ENCODE measurements at places on chromosomes 5 and 9.

- DNase-seq: no peak
These were observed 23.4 kb downstream of the LSM11 start for GRCh38 chr5:157766902-157767301.

- DNase-seq: no peak
These were observed 58.8 kb upstream of the GFPT2 start for GRCh38 chr5:180411948-180412347.

DNA sequence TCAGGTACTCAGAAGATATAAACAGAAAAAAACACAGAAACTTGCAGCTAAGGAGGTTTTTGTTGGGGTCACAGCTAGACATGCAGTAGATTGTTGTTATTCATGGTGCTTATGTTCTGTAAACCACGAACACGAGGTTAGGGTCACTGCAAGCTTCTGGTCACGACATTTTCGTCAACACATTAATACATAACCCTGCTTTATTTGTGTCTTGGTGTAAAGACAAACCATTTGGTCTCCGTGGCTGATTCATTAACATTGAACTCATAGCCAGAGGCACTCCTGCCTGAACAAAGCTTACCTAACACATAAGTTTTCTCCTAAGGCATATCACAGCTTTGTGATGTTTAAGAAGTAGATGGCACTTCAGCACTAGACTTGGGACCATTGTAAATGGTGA is 16.9 kb downstream of the TEK start:
- no peak for DNase-seq

- no peak for DNase-seq
These were observed 59.1 kb downstream of the ABLIM3 start for GRCh38 chr5:149200355-149200754.

GRCh38 chr9:101325053-101325452 is 59.8 kb downstream of the BAAT start:
- no peak for DNase-seq

GRCh38 chr9:36748322-36748899 is 175.7 kb downstream of the MELK start:
- DNase-seq: no peak

DNA sequence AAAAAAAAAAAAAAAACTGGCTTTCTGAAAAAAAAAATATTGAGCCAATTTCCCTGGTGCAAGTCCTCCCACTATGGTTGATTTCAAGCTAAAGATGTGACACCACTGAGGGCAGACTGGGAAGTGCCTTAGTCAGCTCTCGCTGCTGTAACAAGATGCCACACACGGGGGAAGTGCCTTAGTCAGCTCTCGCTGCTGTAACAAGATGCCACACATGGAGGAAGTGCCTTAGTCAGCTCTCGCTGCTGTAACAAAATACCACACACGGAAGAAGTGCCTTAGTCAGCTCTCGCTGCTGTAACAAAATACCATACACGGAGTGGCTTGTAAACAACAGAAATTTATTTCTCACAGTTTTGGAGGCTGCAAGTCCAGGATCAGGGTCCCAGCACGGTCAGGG is 23.4 kb downstream of the BTNL9 start:
- DNase-seq: no peak

DNA sequence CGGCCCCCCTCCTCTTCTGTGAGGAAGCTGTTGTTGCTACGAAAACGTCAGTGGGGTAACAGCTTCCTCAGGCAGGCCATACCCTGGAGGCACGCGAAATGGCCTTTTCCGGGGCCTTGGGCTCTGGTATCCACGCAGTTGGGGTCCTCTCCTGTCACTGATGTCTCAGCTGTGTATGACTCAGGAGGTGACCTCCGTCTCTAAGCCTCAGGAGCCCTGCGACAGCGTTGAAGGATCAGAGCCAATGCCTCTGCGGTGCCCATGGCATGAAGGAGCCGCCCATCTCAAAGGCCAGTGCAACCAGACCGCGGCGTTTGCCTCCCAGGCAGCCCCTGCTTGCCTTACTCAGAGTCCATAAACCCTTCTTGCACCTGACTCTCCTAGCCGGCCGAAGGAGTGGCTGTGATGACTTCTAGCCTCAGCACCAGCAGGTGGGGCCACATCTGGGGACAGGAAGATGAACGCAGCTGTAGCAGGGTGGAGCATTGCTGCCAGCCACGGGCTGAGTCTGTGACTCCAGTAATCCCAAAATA is 1.0 kb upstream of the MXD3 start:
- no peak for DNase-seq

- DNase-seq: no peak
These were observed 240.8 kb upstream of the ZNF462 start for GRCh38 chr9:106622164-106622487.

- no peak for DNase-seq
These were observed 22.9 kb upstream of the CMYA5 start for GRCh38 chr5:79666758-79667157.

DNA sequence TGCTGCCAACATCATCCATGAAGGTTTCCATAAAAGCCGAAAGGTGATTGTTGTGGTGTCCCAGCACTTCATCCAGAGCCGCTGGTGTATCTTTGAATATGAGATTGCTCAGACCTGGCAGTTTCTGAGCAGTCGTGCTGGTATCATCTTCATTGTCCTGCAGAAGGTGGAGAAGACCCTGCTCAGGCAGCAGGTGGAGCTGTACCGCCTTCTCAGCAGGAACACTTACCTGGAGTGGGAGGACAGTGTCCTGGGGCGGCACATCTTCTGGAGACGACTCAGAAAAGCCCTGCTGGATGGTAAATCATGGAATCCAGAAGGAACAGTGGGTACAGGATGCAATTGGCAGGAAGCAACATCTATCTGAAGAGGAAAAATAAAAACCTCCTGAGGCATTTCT is 10.1 kb downstream of the TLR4 start:
- no peak for DNase-seq

GRCh38 chr9:33114746-33115145 is 38.3 kb upstream of the SMU1 start:
- DNase-seq: no peak

DNA sequence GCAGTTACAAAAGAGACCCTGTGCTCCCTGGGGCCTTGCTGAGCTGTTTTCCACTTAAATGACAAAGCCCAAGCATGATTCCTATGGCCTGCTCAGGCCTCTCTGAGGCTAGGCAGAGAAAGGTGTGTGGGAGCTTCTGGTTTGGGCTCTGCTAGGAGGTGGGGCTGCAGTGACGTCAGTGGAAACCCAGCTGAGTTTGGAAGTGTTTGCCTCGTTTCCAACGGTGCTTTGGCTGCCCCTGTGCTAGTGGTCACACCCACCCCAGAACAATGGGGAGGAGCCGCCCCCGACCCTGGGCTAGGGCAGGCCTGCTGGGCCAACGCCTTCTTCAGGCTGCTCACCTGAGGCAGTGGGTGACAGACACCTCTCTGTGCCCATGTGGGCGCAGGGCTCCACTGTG is 10.4 kb downstream of the ANGPTL2 start:
- DNase-seq: no peak

DNA sequence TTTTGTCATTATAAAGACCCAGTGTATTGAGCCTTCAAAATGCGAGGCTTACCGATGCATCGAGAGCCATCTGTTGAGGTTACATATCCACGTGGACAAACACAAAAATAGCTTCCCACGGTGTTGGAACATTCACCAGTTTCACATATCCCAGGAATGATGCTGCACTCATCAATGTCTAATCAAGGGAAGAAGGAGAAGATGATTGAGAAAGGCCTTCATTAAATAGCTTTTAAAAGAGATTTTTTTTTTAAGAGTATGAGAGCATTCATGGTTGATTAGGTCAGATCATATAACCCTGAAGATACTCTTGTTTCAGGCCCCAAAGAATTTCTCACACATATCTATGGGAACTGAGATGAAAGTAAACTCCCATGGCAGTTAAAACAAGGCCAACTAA is 129.4 kb downstream of the FBN2 start:
- no peak for DNase-seq

DNA sequence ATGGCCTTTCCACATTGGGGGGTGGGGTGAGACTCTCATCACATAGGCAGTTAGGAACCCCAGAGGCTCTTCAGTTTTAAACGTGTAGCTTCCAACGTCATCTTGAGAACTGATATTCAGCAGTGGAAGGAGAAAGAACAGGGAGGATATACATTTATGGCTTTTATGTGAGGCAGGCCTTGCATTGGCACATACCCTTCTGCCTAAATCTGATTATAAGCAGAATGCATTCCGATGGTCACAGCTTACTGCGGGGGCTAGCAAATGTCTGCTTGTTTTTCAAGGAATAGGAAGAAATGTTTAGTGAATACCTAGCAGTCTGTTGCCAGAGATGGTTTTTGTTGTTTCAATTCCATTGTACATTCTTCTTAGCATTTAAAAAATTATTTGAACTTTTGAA is 98.9 kb upstream of the DHFR start:
- no peak for DNase-seq

GRCh38 chr5:129770024-129770820 is 22.3 kb downstream of the MINAR2 start:
- no peak for DNase-seq

DNA sequence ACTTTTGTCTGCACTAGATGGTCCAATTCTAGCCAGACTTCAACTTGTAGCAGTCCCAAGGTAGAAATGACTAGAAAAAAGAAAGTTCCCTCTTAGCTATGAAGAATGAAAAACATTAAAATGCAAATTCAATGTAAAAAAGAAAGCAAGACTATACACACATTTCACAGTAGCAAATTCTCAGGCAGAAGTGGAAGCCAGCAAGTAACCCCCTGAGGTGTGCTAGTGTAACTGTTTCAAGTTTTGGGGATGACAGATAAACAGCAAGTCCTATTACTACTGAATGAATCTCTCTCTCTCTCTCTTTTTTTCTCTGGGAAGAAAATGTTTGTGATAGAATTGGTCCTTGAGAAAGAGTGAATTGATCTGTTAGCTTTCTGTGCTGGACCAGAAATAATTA is 185.6 kb downstream of the EFNA5 start:
- no peak for DNase-seq

DNA sequence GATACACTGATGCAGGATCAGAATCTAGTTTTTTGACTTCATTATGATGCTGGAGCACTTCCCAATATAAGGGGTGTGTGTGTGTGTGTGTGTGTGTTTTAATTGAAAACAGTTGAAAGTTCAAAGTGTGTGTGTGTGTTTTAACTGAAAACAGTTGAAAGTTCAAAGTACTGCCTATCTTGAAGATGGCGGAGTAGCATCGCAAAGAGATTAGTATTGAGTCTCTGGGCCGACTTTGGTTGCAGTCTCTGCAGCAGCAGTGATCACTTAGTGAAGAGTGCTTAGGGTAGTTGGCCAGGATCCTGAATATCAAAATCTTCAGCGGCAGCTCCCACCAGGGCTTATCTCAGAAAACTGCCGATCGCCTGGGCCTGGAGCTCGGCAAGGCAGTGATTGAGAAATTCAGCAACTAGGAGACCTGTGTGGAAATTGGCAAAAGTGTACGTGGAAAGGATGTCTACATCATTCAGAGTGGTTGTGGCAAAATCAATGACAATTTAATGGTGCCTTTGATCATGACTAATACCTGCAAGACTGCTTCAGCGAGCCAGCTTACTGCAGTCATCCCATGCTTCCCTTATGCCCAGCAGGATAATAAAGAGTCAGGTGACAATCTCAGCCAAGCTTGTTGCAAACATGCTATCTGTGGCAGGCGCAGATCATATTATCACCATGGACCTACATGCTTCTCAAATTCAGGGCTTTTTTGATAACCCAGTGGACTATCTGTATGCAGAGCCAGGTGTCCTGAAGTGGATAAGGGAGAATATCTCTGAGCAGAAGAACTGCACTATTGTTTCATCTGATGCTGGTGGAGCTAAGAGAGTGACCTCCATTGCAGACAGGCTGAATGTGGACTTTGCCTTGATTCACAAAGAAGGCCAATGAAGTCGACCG is 7.3 kb upstream of the SCAI start:
- DNase-seq: no peak

DNA sequence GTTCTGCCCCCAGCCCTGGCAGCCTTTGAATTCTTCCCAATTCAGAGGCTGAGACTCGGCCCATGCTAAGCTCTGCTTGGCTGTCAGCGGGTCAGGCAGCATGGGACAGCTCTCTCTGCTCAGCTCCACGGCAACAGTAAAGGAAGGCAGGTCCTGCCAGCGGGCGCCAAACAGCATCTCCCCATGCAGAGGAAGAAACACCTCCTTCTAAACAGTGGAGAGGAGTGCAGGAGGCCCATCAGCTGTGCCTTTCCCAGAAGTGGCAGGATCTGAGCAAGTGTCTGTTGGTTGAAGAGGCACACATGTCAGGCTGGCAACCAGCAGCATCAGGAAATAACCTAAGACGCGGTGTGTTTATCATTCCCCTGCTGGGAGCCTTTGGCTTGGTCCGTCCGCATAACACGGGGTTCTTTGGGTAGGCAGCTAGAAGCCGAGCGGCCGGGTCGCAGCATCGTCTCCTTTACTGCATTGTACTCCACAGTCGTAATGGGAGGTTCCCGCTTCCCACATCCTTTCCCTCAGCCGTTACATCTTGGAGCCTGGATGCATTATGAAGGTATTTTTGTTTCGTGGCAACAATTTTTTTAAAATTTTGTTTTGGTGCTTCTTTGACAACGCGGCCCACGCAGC is 42.7 kb upstream of the NCS1 start:
- DNase-seq: no peak

- no peak for DNase-seq
These were observed 11.5 kb upstream of the SLC25A48 start for GRCh38 chr5:135822959-135823358.

- no peak for DNase-seq
These were observed 16.3 kb downstream of the PDGFRB start for GRCh38 chr5:150139334-150139733.

DNA sequence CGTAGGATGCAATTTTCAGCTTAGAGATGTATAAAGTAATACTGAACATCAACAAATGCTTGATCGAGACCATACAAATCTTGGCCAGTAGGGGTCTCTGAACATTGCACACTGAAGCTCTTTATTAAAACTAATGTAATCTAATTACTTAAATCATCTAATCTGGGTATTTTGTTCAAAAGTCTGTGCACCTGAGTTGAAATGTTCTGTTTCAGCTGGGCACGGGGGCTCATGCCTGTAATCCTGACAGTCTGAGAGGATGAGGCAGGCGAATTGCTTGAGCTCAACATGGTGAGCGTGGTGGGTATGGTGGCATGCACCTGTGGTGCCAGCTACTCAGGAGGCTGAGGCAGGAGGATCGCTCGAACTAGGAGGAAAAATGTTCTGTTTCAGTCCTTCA is 41.0 kb downstream of the ESM1 start:
- DNase-seq: no peak

DNA sequence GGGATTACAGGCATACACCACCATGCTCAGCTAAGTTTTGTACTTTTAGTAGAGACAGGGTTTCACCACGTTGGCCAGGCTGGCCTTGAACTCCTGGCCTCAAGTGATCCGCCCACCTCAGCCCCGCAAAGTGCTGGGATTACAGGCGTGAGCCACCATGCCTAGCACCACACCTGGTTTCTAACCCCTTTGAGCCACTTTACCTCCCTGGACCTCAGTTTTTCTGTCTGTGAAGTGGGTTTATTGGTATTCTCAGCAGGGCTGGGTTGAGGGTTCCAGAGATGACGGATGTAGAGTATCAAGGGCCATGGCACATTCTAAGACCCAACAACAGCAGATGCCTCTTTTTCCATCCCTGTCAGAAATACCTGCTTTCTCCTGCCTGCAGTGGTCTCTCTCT is 38.6 kb downstream of the AMBP start:
- DNase-seq: no peak
